ENCODE measurements at places on chromosomes 7 and 10.
A peak's percentile ranks its signal among the peaks of the same experiment; 100 is the strongest.

DNA sequence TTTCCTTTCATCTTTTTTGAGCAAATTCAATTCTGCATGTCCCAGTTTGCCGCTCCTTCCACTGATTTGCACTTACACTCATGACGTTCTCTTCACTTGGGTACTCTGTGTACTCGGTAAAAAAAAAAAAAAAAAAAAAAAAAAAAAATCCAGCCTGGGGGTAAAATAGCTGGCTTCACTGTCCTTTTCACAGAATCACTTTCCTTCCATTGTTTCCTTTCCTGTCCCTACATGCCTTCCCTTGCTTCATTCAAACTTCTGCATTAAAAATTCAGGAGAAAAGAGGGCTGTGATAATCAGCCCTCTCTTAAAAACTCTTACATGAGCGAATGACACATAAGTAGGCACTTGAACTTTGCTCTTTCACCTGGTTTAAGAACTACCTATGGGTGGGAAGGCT lies 8.7 kb downstream of the ANKRD1 start:
- DNase-seq, result no peak

GRCh38 chr10:72015841-72016240 lies 51.6 kb downstream of the CHST3 start:
- no peak for DNase-seq

- no peak for DNase-seq
These were observed 254.5 kb upstream of the RNF32 start for GRCh38 chr7:156386097-156386496.

DNA sequence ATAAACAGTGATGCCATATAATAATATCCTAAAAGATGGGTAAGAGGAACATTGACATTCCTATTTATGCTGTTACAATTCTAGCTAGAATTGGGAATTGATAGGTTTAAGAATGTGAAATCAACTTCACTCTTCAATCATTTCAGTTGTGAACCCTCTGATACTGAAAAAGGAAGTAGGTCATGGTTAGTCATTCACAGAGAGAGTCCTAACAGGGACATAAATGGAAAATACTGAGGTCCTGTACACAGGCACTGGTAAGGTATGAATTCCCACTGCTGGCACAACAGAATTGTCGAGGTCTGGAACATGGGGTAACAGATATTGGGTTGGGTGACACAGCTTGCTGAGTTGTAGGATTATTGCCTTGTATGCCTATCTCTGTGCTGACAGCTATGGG lies 289.4 kb upstream of the LRRN3 start:
- DNase-seq, result no peak

GRCh38 chr7:90346336-90347125 lies at the start of gene GTPBP10:
Gene GTPBP10 (plus strand): TSS chr7:90346716. CDS start chr7:90346742, 26 bp downstream.
- DNase-seq, result peak; percentile 88

Measured in T-helper 22 cell (primary cell).